Upper lobe of left lung (tissue), 6 donors: ENCODE measurements at places on chromosomes 13 and 19.
A peak's percentile ranks its signal among the peaks of the same experiment; 100 is the strongest.

DNA sequence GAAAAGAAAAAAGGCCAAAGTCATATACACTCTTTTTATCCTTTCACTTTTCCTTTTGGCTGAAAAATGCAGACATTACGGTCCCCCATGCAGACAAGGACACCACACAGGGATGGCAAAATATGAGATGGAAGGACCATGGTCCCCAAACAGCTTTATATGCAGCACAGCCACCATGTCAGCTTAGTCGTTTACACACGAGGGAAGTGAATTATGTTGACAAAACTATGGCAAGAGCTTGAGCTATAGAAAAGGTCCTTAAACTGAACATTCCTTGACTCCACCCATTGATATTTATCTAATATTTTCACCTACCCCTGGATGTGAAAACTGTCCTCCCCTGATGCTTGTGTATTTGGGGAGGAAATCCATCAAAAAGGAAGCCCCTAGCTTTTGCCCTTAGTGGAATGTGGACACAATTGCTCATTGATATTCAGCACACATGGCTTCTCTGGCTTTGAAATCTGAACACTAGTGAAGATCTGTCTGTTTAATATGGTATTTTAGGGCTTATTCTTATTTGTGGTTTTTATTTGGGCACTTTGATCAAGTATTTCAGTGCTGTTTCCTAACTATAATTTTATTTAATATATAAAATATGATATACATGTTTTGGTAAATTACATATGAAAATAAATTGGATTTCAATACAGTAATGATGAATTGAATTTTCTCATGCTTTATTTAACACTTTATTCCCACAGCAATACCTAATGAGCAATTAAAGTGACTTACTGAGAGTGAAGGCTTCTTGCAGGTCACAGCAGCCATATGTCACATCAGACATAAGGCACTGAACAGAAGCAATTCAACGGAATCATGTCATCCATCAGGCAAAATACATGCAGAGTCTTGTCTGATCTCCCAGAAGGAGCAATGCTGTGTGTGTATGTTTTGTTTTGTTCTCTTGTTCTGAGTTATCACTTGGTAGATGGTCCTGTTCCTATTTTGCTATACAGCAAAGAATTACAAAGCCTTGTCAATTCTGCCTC, 6.8 kb upstream of the GTF2F2 start:
- DNase-seq, result no peak
- H3K36me3 ChIP-seq, result no peaks in the 10 kb centered on the region
- H3K4me1 ChIP-seq, result no peaks in the 10 kb centered on the region
- no peaks in the 10 kb centered on the region for H3K27me3 ChIP-seq
- no peak overlapping the region for H3K4me3 ChIP-seq

DNA sequence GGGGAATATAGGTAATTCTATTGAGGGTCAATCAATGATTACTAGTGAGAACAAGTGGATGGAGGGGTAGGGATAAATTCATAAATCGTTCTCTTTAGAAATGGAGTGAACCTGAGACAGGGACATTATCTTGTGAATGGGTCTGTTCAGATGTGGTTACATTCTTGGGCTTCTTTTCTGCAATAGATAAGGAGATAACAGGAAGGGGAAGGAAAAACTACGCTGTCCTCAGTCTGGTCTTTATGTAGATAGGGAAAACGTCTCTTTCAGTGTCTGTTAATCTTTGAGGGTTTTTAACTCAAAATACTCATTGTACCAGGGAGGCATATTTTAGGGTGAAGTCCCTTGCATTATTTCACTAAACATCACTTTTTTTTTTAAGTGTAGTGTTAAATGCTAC, 266.7 kb upstream of the MAB21L1 start:
- DNase-seq, result no peak
- H3K4me1 ChIP-seq, result no peaks in the 10 kb centered on the region
- no peak overlapping the region for H3K27ac ChIP-seq
- no peaks in the 10 kb centered on the region for H3K27me3 ChIP-seq
- H3K4me3 ChIP-seq, result no peak overlapping the region

DNA sequence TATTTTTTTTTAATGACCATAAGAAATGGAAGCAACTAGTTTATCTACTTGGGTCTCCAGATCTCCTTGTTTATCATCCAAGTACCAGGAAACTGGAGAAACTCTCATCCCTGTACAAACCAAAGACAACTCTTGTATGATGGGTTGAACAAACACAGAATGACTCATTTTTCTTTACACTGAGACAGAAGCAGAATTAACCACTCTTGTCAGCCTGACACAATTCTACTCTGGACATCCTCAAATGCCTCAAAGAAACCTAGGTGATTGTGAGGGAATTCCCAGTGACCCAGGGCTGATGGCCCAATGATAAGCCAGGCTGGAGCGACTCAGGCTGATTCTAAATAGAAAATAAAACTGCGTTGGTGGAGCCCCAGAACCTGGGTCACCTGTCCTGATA, 151.5 kb downstream of the ZNF737 start:
- no peaks in the 10 kb centered on the region for H3K36me3 ChIP-seq
- H3K27me3 ChIP-seq, result no peaks in the 10 kb centered on the region
- H3K4me1 ChIP-seq, result no peaks in the 10 kb centered on the region
- H3K4me3 ChIP-seq, result no peak overlapping the region
- no peak for DNase-seq
- H3K27ac ChIP-seq, result no peak overlapping the region

DNA sequence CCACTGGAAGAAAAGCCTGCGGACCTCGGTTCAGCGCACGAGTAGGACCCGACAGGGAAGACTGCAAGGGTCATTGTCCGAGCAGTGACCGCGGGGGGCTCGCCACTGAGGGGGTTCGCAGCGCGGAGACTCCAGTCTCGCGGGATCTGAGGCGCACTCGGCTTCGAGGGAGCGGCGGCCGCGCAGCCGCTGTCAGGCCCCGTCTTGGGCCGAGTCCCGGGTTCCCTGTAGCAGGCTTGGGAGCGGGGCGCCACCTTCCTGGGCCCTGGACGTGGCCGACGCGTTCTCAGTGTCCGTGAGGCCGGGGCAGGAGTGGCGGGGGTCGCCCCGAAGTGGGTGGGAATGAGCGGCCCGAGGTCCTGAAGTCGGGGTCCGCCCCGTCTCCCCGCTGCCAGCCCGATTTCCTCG, 474 bp upstream of the FAM174C start:
- H3K27ac ChIP-seq, result peak overlapping the region; percentile 99
- peaks cover 54% of the 10 kb centered on the region for H3K36me3 ChIP-seq
- peaks cover 61% of the 10 kb centered on the region for H3K4me1 ChIP-seq
- DNase-seq, result no peak
- peak overlapping the region; percentile 69 for H3K4me3 ChIP-seq

DNA sequence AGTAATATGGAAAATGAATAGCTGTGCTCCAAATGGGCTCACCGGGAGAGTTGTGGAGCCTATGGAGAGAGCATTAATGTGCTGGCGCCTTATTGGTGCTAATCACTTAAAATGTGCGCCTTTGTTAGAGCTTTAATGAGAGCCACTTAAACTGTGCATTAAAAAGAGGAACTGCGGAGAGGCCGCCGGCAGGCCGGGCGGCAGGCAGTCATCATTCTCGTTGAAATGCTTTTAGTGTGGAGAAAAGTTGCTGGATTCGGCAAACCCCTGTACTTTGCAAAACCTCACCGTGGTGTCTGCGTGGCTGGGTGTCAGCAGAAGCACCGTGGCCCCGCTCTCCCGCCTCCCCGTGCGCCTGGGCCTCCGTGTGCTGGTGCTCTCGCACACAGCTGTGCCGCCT, 105.5 kb downstream of the KDM4B start:
- H3K27ac ChIP-seq, result no peak overlapping the region
- no peak overlapping the region for H3K4me3 ChIP-seq
- peaks cover 68% of the 10 kb centered on the region for H3K36me3 ChIP-seq
- no peaks in the 10 kb centered on the region for H3K27me3 ChIP-seq

DNA sequence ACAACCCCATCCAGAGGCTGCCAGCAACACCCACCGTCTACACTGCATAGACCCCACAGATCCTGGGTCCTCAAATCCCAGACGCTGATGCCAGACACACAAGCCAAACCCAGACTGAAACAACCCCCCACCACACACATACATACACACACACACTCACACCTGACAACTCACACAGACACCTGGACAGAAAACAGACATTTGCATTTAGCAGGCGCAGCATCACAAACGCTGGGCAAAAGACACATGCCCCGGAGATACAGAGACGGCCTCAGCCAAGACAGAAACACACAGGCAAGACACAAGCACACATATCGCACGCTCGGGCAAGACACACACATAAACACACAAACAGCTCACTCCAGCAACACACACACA, 1.3 kb downstream of the BBC3 start:
- H3K36me3 ChIP-seq, result no peaks in the 10 kb centered on the region
- H3K27ac ChIP-seq, result peak overlapping the region; percentile 99
- peaks cover 75% of the 10 kb centered on the region for H3K4me1 ChIP-seq

DNA sequence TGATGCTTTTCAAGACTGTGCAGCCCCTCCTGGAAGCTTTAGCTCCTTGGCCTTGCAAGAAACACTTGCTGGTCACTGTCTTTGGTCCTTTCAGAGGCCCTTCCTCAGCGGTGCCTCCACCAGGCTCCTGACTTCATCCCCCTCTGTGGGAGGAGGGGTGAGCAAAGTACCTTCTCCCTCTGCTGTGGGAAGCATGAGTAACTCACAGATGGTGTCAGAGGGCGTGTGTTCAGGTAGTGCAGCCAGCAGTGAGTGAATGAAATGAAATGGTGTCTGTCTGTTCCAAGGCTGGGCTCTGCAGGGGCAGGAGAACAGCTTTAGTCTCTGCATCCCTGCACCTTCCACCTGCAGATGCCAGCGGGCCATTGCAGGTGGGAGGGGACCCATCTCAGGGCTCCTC, 102.9 kb downstream of the SHISA2 start:
- no peaks in the 10 kb centered on the region for H3K36me3 ChIP-seq
- DNase-seq, result no peak
- no peak overlapping the region for H3K27ac ChIP-seq
- H3K4me1 ChIP-seq, result no peaks in the 10 kb centered on the region
- no peak overlapping the region for H3K4me3 ChIP-seq
